A549 treated with GW870086 at 1 μM for 4 hours (cell line): ENCODE measurements at places on chromosomes 3 and 15. TPM values are rescaled to one million over a fixed set of nuclear protein-coding genes. Genes with fewer than 3 reads are reported as not detected.

Gene WDR6
- 61.1 to 69.8 TPM (median 66.9 TPM) in 5 replicates for total RNA-seq

Gene GOLGA6L10
- 0.33 to 0.56 TPM (median 0.50 TPM) in 5 replicates for total RNA-seq

Gene C2CD4B
- total RNA-seq = 0.23 to 0.64 TPM (median 0.37 TPM) in 5 replicates

Gene SUCNR1
- 0.06 to 0.15 TPM (median 0.10 TPM) in 5 replicates for total RNA-seq

Gene UPK1B
- 9.3 to 14.5 TPM (median 12.9 TPM) in 5 replicates for total RNA-seq

Gene NRG4
- 0.29 to 1.1 TPM (median 0.54 TPM) in 5 replicates for total RNA-seq
